A549 treated with GW870086 at 1 μM for 4 hours (cell line): ENCODE measurements at places on chromosomes 6 and 20. TPM values are rescaled to one million over a fixed set of nuclear protein-coding genes. Genes with fewer than 3 reads are reported as not detected.

Gene SCRT2
- total RNA-seq = not detected in 5 replicates

Gene OPN5
- not detected in 5 replicates for total RNA-seq

Gene GZF1
- total RNA-seq = 8.7 to 12.0 TPM (median 9.8 TPM) in 5 replicates

Gene RAD21L1
- total RNA-seq = not detected in 5 replicates

Gene KCNQ5
- total RNA-seq = 0.89 to 1.8 TPM (median 1.4 TPM) in 5 replicates

Gene ITPR3
- total RNA-seq = 33.8 to 49.1 TPM (median 43.2 TPM) in 5 replicates

Gene ENPP3
- total RNA-seq = 0.05 TPM in 1 of 5 replicates, not detected in the others

Gene HLA-DOA
- 0.03 to 0.14 TPM in 2 of 5 replicates, not detected in the others for total RNA-seq

Gene C20orf144
- total RNA-seq = 0.07 to 0.19 TPM (median 0.11 TPM) in 4 of 5 replicates, not detected in the other

Gene IRAK1BP1
- 0.58 to 1.1 TPM (median 0.73 TPM) in 5 replicates for total RNA-seq

Gene TP53TG5
- total RNA-seq = not detected in 5 replicates

Gene RSPO3
- total RNA-seq = 73.7 to 85.2 TPM (median 77.2 TPM) in 5 replicates

Gene C4A
- 0.87 to 1.7 TPM (median 0.93 TPM) in 5 replicates for total RNA-seq

Gene FHL5
- total RNA-seq = not detected in 5 replicates

Gene RBBP8NL
- total RNA-seq = 0.25 to 0.80 TPM (median 0.66 TPM) in 5 replicates

Gene TGIF2
- 3.4 to 4.9 TPM (median 4.0 TPM) in 5 replicates for total RNA-seq

Gene DNAH8
- total RNA-seq = not detected in 5 replicates

Gene ZBTB22
- total RNA-seq = 2.5 to 3.6 TPM (median 3.2 TPM) in 5 replicates

Gene NOX3
- total RNA-seq = not detected in 5 replicates

Gene CNKSR3
- 6.3 to 9.3 TPM (median 7.8 TPM) in 5 replicates for total RNA-seq

Gene GNAS-AS1
- not detected in 5 replicates for total RNA-seq

Gene PACSIN1
- total RNA-seq = 0.03 to 0.08 TPM (median 0.03 TPM) in 3 of 5 replicates, not detected in the others

Gene PI16
- total RNA-seq = not detected in 5 replicates
